Urothelium cell line (cell line): ENCODE measurements at places on chromosomes 13 and 19.

- DNase-seq, result no peak
Measured at GRCh38 chr19:49205114-49205513, 47.5 kb downstream of the TRPM4 start.

- no peak for DNase-seq
Measured at GRCh38 chr19:33910922-33911321, 114.3 kb downstream of the KCTD15 start.

DNA sequence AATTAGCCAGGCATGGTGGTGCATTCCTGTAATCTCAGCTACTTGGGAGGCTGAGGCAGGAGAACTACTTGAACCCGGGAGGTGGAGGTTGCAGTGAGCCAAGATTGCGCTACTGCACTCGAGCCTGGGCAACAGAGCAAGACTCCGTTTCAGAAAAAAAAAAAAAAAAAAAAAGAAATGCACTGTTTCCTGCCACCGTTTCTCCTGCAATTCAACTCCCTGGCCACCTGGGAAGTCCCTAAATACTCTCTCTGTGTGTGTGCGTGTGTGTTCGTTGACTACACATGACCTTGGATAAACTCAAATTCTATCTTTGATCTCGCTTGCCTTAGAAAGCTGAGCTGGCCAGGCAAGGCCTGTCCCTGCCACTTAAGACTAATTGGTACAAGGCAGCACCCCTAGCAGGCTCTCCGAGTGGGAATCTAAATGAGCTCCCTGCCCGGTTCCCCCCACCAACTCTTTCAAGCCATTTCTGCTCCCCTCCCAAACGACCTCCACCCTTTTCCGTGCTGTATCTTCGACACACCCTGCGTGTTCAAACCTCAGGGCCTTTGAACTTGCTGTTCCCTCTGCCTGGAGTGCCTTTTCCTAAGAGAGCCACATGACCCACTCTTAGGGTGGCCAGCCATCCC lies 5.2 kb upstream of the BCAT2 start:
- no peak for DNase-seq

DNA sequence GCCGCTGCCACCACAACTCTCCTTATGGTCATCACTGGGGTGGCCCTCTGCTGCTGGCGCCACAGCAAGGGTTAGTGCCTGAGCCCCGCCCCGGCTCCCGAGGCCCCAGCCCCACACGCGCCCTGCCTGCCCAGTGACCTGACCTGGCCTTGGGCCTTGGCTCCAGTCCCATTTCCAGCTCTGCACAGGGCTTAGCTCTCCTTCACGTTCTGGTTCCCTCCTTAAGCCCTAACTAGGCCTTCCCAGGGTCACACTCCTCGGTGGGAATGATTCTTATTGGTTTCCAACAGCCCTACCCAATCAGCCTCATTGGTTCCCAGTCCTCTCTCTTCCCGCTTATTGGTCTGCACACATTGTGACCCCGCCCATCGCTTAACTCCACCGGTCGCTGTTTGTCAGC lies 5.8 kb downstream of the KIRREL2 start:
- DNase-seq, result no peak

DNA sequence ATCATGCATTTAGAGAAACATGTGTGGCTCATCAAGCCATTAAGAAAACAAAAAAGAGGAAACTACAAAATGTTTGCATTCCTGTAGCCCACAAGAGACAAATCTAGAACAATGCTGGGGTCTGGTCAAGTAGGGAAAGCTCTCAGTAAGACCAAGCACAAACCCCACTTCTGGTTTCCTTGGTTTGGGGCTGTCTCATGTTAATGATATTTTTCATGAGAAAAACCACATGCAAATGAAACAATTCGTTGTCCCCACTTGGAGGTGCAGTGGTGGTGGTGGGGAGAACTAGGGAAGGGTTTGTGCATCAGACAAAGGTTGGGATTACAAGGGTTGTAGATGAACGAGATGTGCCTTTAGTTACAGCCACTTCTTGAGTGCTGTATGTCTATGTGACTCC lies 7.0 kb upstream of the RB1 start:
- DNase-seq, result no peak

DNA sequence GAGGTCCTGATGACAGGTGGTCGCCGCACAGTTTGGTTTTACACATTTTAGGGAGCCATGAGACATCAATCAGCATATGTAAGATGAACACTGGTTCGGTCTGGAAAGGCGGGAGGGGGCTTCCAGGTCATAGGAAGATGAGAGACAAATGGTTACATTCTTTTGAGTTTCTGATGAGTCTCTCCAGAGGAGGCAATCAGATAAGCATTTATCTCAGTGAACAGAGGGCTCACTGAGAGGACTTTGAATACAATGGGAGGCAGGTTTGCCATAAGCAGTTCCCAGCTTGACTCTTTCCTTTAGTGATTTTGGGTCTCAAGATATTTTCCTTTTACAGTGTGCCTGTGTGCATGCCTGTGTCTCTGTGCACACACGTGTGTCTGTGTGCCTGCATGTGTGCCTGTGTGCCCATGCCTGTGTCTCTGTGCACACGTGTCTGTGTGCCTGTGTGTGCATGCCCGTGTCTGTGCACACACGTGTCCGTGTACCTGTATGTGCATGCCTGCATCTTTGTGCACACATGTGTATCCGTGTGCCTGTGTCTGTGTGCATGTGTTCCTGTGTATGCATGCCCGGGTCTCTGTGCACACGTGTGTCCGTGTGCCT lies 35.5 kb upstream of the TMEM255B start:
- no peak for DNase-seq

- DNase-seq, result peak; percentile 27
Measured at GRCh38 chr13:26508885-26509284, 48.6 kb upstream of the WASF3 start.

- no peak for DNase-seq
Measured at GRCh38 chr13:23778002-23778652, 111.1 kb downstream of the MIPEP start.

- DNase-seq, result no peak
Measured at GRCh38 chr13:31997641-31998040, 33.9 kb upstream of the FRY start.

- DNase-seq, result no peak
Measured at GRCh38 chr19:5536337-5536894, 31.3 kb downstream of the TINCR start.

DNA sequence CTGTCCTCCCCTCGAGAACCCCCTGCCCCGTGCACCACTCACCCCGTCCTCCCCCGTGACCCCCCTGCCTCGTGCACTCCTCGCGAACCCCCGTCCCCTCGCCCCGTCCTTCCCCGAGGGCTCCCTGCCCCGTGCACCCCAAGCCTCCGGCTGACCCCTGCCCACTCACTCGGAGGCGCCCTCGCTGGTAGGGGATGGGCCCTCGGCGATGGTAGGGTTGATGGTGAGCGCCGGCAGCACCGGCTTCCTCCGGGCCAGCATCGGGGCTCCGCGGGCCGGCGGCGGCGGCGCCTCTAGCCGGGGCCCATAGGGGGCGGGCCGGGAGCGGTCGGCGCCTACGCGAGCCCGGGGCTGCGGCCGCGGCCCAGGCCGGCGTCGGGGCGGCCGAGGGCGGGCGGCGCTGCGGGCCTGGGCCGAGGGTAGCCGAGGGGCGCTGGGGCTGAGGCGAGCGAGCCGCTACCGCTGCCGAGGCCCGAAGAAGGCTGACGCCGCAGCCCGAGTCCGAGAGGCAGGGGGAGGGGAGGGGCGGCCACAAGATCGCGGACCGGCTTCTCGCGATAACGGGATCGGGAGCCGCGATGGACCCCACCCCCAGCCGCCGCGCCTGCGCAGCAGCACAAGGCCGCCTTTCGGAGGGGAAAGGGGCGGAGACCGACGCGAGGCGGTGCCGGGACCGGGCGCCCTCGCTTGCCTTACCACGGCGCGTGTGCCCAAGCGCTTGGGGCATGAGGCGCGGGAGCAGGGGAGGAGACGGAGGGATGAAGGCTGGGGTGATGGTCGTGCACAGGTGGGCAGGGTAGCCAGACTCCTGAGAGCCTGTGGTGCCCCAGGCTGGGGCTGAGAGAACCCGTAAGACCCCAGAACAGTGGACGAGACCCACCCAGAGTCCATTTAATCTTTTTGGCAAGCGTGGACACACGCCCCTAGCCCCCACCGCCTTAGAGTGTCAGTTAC lies at the start of gene MAP2K2:
Gene MAP2K2, minus strand, starts transcription at position 508 of the 954 bp plus-strand sequence. Its CDS starts 247 bp downstream, at position 261.
- DNase-seq, result peak; percentile 94

DNA sequence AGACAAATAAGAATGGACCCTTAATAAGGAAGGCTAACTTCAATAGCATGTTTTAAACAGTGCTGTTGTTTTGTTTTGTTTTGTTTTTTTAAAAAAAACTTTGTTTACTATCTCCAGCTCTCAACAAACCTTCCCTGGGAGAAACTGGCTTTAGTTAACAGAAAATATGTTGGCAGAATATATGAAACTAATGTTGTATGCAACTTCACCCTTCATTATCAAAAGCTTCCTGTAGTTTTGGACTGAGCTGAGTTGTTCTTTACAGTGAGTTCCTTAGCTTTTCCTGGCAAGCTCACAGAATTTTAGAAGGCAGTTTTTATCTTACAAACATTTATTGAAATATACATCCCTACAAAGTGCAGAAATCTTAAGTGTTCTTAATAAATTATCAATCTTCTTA lies 2480.7 kb upstream of the PCDH20 start:
- DNase-seq, result no peak

GRCh38 chr13:106492588-106493475 lies 42.6 kb downstream of the EFNB2 start:
- DNase-seq, result no peak

GRCh38 chr13:75324413-75324940 lies 157.5 kb downstream of the TBC1D4 start:
- no peak for DNase-seq

GRCh38 chr13:93552596-93552995 lies 326.0 kb downstream of the GPC6 start:
- no peak for DNase-seq

DNA sequence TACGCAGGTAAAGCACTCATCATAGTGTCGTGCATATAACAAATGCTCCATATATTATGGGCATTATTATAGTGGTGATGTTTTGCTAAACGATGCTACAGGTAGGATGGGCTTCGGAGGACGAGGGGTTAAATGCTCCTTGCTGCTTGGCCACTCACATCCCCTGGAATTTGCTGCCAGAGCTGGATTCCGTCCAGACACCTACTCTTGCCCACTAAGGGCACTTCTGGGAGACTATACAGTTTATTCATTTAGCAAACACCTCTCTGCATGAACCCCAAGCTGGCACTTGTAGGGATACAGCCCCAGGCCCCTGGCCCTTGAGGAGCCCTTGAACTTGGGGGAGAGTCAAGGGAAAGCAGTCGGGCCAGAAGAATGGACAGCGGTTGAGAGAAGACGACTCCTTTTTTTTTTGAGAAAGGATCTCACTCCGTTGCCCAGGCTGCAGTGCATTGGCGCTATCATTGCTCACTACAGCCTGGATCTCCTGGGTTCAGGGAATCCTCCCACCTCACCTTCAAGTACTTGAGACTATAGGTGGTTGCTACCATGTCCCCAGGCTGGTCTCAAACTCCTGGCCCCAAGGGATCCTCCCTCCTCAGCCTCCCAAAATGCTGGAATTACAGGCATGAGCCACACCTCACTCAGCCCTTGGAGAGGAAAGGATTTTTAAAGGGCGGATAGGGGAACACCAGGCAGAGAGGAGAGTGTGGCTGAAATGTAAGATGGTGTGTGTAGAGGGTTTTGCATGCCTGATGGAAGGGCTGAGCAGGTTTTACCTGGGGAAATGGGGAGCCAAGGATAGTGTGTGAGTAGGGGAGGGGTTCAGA lies 1.1 kb upstream of the MRPL34 start:
- no peak for DNase-seq

- DNase-seq, result no peak
Measured at GRCh38 chr13:48236528-48237353, 3.7 kb downstream of the ITM2B start.

DNA sequence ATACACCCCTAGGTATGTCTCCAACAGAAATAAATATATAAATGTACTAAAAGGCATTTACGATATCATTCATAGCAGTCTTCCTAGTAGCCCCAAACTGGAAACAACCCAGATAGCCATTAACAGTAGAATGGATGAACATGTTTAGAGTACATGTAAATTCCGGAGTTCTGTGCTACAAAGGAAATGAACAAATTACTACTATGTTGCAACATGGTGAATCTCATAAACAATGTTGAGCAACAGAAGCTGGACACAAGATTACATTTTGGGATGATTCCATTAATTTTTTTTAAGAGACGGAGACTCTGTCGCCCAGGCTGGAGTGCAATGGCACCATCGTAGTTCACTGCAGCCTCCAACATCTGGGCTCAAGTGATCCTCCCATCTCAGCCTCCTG lies 5.9 kb upstream of the SLC7A10 start:
- DNase-seq, result no peak

DNA sequence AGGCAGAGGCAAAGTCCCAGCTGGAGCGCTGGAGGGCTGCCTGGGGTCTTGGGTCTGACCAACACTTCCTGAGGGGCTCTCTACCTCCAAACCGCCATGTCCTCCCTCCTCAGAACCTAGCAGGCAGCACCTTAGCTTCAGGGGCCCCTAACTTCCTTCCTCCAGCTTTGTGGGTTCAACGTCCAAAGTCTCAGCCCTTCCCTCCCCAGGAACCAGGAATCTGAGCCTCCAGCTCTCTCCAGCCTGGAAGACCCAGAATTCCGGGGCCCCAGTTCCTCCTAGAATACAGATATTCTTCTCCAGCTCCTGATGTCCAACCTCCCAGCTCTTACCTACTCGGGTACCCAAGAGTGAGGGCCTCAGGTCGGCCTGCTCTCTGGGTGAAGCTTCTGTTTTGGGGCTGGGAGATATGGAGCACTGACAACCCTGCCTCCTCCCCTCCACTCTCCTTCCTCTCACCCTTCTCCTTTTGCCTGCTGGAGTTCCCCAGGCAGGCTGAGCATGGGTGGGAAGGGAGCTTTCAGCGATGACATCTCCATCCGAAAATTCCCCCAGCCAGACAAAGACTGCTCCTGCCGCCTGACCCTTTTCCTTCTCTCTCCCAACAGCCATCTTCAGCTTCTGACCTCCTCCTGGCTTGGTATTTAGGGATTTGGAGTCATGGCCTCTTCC lies 3.5 kb downstream of the TMEM150B start:
- no peak for DNase-seq

DNA sequence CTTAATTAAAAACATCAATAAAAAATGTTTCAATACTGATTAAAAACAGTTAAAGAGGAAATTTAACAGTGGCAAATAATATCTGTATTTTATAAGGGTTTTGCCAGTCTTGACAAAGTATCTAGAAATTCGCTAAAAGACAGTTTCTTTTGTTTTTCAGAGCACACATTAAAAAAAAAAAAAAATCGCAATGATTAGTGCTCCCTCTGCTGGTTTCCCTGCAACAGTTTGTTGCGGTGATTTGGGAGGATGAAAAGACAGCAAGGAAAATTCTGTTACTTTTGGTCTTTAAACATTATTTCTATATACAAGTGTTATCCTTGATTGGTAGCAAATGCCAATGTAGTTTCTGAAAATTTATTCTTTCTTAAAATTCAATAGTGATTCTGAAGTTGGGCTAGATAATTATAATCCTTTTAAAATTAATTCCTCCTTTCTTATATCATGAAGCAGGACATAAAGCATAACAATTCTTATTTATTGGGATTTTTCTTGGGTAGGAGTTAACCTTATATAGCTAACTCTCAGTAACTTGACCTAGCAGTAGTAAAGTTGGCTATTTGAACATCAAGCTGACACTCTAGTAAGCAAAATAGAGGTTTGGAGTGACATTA lies 23.1 kb upstream of the SPRY2 start:
- no peak for DNase-seq
